ENCODE measurements at places on chromosomes 6 and 20. TPM values are rescaled to one million over a fixed set of nuclear protein-coding genes. Genes with fewer than 3 reads are reported as not detected.

EPHA7 gene
- total RNA-seq: not detected

FABP7 gene
- not detected for total RNA-seq

LSM14B gene
- total RNA-seq: 51.3 TPM

DNA sequence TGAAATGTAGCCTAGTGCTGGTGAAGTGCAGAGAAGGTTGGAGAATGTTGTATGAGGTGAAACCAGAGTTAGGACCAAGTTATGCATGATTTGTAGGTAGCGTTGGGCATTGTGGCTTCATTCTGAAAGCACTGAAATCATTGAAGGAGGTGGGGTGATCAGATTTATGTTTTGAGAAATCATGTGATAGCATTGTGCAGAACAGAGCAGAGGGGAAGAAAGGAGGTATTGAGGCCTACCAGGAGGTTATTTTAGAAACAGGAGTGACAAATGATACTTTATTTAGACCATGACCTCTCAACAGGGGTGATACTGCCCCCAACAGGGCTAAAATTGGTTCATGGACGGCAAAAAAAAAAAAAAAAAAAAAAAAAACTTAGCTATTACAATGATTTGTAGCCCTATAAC lies 15.6 kb upstream of the HMGN3 start:
- no peak for DNase-seq

- DNase-seq: no peak
Measured at GRCh38 chr6:155264693-155265320, 994 bp downstream of the CLDN20 start.

GRCh38 chr6:61210549-61210948 lies 1075.5 kb downstream of the KHDRBS2 start:
- no peak for DNase-seq

Data from HCT116 (cell line).